GM23338 (cell line): ENCODE measurements at places on chromosomes 16 and 17. TPM values are rescaled to one million over a fixed set of nuclear protein-coding genes. Genes with fewer than 3 reads are reported as not detected.
A peak's percentile ranks its signal among the peaks of the same experiment; 100 is the strongest.

GRCh38 chr16:16778332-16778731 lies 399.4 kb downstream of the NPIPA7 start:
- no peak for DNase-seq
- no peak overlapping the region for H3K4me3 ChIP-seq
- H3K27ac ChIP-seq, result no peak overlapping the region
- no peaks in the 10 kb centered on the region for H3K27me3 ChIP-seq

DNA sequence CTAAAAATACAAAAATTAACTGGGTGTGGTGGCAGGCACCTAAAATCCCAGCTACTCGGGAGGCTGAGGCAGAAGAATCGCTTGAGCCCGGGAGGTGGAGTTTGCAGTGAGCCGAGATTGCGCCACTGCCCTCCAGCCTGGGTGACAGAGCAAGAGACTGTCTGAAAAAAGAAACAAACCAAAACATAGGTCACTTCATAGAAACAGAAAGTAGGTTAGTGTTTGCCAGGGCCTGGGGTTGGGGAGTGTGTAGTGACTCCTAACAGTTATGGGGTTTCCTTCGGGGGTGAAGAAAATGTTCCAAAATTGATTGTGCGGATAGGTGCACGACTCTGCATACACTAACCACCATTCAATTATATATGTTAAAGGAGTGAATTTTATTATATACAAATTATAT lies 59.2 kb downstream of the ATP2C2 start:
- H3K27me3 ChIP-seq, result no peaks in the 10 kb centered on the region
- H3K36me3 ChIP-seq, result no peaks in the 10 kb centered on the region

DNA sequence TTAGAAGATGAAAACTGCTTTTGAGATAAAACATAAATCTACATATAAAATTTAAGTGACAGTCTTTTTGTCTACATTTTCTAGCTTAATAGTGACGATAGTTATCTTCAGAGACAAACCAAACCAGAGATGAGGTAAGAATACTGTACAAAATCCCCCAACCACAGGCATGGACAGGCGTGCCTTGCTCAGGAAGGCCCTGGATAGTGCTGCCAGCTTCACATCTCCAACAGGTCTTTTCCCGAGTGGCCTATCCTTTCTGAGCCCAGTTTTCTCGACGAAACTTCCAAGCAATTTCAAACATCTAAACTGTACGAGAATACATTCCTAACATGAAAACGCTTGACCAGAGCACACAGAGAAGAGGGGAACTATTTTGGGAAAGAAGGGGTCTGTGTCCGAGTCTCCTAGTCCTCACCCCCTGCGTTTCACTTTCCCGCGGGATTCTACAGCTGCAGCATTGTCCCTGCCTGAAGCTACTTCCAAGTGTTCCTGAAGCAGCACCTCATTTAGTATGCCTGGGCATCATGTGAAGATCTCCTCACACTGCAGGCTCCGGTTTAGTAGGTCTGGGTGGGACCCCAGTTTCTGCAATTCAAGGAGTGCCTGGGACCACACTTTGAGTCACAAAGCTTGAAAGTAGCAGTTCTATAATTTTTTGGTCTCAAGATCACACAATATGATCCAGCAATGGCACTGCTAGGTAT lies 37.8 kb downstream of the GNA13 start:
- DNase-seq, result no peak
- H3K36me3 ChIP-seq, result no peaks in the 10 kb centered on the region
- peaks cover 4% of the 10 kb centered on the region for H3K4me1 ChIP-seq
- H3K4me3 ChIP-seq, result no peak overlapping the region

The HBA2 gene
- 1.9 TPM in 1 of 2 replicates, not detected in the other for total RNA-seq

The CBX8 gene
- 0.16 and 1.0 TPM in 2 replicates for total RNA-seq

- peak; percentile 99 for DNase-seq
- H3K27ac ChIP-seq, result peak overlapping the region; percentile 95
- H3K4me3 ChIP-seq, result peak overlapping the region; percentile 70
- H3K4me1 ChIP-seq, result peaks cover 4% of the 10 kb centered on the region; the same call in 1 of the 2 replicates
Measured at GRCh38 chr16:72664509-72665408, 383.2 kb downstream of the ZFHX3 start.

- DNase-seq, result peak; percentile 1
- no peaks in the 10 kb centered on the region for H3K36me3 ChIP-seq
- H3K27ac ChIP-seq, result no peak overlapping the region
- H3K4me1 ChIP-seq, result peaks cover 14% of the 10 kb centered on the region
- no peak overlapping the region for H3K4me3 ChIP-seq
Measured at GRCh38 chr16:8229011-8229520, 361.2 kb downstream of the TMEM114 start.

DNA sequence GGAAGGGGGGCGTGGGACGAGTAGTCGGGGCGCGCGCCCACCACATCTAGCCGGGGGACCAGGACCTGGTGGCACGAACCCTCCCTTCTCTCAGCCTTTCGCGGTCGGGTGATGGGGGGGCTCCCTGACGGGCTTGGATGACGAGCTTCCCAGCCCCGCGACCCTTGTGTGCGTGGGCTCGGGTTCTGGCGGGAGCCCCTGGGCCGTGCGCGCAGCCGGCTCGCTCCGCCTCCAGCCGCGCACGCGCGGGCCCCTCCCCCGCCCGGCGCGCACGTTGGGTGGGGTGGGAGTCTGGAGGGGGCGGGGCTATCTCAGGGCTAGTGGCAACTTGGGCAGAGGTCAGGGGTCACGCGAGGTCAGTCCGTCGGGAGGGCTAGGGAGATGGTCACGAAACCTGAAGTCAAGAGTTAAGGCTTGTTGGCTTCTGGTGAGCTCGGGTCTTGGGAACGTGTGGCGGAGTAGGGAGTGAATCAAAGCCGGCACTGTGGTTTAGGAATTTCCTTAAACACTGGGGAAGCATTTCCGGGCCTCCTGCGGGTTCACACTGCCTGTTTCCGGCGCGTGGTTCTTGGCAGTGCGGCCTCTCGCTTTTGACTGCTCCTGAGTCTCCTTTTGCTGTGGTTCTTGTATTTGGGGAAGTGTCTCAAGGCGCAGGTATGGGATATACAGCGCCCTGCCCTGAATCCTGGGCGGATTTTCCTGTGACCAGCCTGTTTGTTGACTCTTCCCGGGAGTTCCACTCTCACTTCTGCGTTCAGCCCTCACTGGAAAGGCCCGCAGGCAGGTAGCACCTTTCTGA lies at the start of gene SRCAP:
Gene SRCAP (plus strand): TSS at position 356 of the 799 bp plus-strand sequence. CDS start 1,654 bp downstream, outside the sequence.
- DNase-seq, result peak; percentile 87
- H3K27me3 ChIP-seq, result peaks cover 38% of the 10 kb centered on the region
- H3K27ac ChIP-seq, result peak within 1 kb of the TSS; percentile 100
- peaks cover 37% of the 10 kb centered on the region for H3K36me3 ChIP-seq

GRCh38 chr17:3961564-3962047 lies 2.6 kb downstream of the ATP2A3 start:
- peaks cover 14% of the 10 kb centered on the region for H3K27me3 ChIP-seq
- DNase-seq, result no peak
- H3K27ac ChIP-seq, result no peak overlapping the region
- H3K4me1 ChIP-seq, result peaks cover 43% of the 10 kb centered on the region
- no peak overlapping the region for H3K4me3 ChIP-seq

The CDH8 gene
- 11.7 and 13.9 TPM in 2 replicates for total RNA-seq

DNA sequence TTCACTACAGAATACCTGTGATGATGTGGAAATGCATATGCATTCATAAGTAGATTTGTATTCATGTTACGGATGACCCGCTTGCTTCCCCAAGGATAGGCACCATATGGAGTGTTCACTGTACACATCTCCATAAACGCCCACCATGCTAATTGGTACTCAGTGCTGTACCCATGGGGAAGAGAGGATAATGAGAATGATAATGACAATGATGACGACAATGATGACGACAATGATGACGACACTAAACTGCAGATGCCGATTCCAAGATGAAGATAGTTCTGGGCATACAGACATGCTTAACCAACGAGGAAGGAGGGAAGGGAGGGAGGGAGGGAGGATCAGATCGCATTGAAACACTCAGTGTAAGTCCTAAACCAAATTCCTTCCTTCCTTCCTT lies 26.5 kb upstream of the ZFHX3 start:
- no peak overlapping the region for H3K4me3 ChIP-seq
- H3K36me3 ChIP-seq, result no peaks in the 10 kb centered on the region
- peaks cover 16% of the 10 kb centered on the region for H3K4me1 ChIP-seq
- H3K27ac ChIP-seq, result no peak overlapping the region
- H3K27me3 ChIP-seq, result peaks cover 40% of the 10 kb centered on the region

DNA sequence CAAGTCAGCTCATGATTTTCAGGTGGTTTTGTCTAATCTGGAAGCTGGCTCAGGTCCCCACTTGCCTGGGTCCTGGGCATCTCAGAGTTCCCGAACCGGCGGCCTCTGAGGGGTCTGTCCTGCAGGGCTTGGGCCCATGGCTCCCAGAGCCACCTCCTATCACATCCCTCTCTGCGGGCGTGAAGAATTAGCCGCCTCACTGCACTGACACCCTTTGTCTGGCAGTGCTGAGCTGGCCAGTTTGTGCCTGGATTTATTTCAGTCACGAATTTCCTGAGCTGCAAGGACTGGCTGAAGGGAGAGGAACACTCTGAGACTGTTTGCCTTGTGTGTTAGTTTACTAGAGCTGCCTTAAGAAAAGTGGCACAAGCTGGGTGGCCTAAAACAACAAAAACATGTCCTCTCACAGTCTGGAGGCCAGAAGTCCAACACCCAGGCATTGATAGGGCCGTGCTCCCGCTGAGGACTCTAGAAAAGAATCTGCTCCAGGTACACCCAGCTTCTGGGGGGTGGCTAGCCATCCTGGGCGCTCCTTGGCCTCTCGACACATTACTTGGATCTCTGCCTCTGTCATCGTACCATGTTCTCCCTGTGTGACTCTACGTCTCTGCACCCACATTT lies 217.5 kb upstream of the DYNLRB2 start:
- H3K4me1 ChIP-seq, result peaks cover 8% of the 10 kb centered on the region; the same call in 1 of the 2 replicates
- DNase-seq, result no peak
- no peak overlapping the region for H3K4me3 ChIP-seq
- no peaks in the 10 kb centered on the region for H3K36me3 ChIP-seq

- no peak for DNase-seq
- no peak overlapping the region for H3K27ac ChIP-seq
- no peaks in the 10 kb centered on the region for H3K27me3 ChIP-seq
- no peaks in the 10 kb centered on the region for H3K36me3 ChIP-seq
- H3K4me3 ChIP-seq, result no peak overlapping the region
Measured at GRCh38 chr17:50594128-50594823, 33.8 kb downstream of the CACNA1G start.

DNA sequence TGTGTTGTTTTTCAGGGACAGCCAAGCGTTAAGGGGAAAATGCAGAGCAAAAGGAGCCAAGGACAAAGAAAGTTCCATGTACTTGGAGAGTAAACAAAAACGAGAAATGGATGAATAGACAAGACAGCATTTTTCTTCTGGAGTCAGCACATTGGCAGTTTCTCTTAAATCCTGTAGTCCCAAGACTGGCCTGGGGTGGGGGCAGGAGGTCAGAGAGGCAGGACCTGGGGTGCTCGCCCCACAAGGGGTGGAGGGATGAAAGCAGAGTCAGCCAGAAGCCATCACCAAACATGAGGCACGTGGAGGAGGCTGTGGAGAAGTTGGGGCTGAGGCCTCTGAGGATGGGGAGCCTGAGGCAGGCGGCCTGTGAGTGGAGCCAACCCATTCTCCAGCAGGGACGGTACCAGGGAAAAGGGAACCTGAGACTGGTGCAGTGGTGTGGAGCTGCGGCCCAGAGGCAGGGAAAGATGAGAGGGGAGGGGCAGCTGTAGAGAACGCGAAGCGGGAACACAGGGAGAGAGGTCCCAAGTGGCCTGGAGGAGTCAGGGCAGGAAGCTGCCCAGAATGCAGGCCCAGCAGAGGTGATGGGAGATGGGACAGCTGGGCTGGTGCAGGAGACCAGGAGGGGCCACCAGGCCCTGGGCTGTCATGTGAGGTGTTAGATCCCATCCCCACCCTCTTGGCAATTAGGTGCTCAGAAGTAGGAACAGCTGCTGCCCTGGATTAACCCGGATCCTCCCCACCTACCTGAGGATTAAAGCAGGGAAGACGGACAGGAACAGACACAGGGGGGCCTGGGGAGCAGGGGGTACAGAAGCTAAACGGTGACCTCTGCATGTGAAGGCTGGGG lies 3.3 kb downstream of the TLCD3B start:
- H3K27ac ChIP-seq, result no peak overlapping the region
- H3K4me3 ChIP-seq, result no peak overlapping the region
- peaks cover 24% of the 10 kb centered on the region for H3K4me1 ChIP-seq
- H3K36me3 ChIP-seq, result no peaks in the 10 kb centered on the region
- no peaks in the 10 kb centered on the region for H3K27me3 ChIP-seq

DNA sequence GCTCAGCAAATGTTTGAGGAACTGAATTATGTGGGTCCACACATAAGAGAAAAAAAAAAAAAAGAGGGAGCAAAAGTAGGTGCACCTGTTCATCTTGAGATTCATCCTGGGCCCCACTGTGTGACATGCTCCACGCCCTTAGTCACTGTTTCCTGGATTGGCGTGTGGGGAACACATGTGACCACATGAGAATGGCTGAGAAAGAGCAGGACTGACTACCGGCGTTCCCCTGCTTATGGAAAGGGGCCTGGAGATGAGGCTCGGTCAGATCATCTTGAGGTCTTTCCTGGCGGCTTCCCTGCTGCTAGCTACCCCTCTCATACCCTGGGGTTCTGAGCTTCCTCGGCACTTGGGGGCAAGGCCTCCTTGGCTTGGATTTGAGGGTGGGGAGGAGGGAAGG lies 3.9 kb downstream of the DEXI start:
- peaks cover 16% of the 10 kb centered on the region; the same call in 1 of the 2 replicates for H3K4me1 ChIP-seq
- H3K36me3 ChIP-seq, result no peaks in the 10 kb centered on the region; the same call in 1 of the 2 replicates
- no peak overlapping the region for H3K27ac ChIP-seq
- no peak for DNase-seq

The TERB1 gene
- not detected in 2 replicates for total RNA-seq

The ALOX12 gene
- 0.66 and 1.2 TPM in 2 replicates for total RNA-seq

GRCh38 chr17:21387616-21388015 lies 11.5 kb downstream of the KCNJ12 start:
- no peak for DNase-seq
- H3K27ac ChIP-seq, result no peak overlapping the region
- no peaks in the 10 kb centered on the region for H3K4me1 ChIP-seq

DNA sequence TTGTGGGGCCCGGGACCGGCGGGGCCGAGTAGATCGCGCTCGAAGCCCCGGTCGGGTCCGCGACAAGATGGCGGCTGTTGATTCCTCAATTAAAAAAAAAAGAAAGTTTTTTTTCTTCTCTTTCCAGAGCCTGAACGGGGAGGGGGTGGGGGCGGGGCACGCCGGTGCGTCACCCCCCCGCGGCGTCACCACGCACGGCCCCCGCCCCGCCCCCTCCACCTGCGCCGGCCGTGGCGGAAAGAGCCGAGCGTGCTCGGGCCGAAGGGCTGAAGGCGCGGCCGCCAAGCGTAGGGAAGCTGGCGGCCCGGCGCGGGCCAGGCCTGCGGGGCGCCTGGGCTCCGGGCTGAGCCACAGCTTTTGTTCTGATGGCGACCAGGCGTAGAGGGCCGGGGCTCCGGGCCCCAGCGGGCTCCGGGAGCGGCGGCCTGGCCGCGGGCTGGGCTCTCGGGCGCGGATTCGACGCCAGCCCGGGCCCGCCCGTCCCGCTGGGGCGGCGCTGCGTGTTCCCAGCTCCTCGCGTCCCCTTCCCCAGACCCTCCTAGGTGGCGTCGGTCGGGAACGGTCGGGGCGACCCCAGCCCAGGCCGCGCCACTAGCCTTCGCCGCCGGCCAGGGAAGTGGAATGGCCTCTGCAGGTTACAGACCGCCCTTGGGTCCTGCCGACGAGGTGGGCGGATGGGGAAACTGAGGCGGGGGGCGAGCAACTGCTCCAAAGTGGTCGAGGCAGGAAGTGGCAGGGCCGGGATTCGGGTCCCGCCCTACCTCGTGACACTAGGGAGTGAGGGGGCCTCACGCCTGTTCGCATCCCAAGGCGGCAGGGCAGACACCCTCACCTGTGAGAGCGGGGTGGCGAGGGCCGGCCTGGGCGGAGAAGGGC lies at the start of gene CREBBP:
Gene CREBBP (minus strand): TSS at position 91 of the 876 bp plus-strand sequence. CDS start 797 bp downstream, outside the sequence.
- no peaks in the 10 kb centered on the region for H3K36me3 ChIP-seq
- H3K4me3 ChIP-seq, result peak within 1 kb of the TSS; percentile 84
- peak; percentile 94 for DNase-seq
- peaks cover 19% of the 10 kb centered on the region for H3K4me1 ChIP-seq
- peak within 1 kb of the TSS; percentile 69; the same call in 1 of the 2 replicates for H3K27ac ChIP-seq

GRCh38 chr17:66306446-66306845 lies 4.0 kb downstream of the PRKCA start:
- no peak for DNase-seq
- peaks cover 17% of the 10 kb centered on the region for H3K27me3 ChIP-seq
- H3K27ac ChIP-seq, result no peak overlapping the region
- peaks cover 19% of the 10 kb centered on the region for H3K4me1 ChIP-seq
